Mammary microvascular endothelial cell (primary cell): ENCODE measurements at places on chromosomes 13 and 19. TPM values are rescaled to one million over a fixed set of nuclear protein-coding genes. Genes with fewer than 3 reads are reported as not detected.

CYP4F3 gene
- total RNA-seq, result 0.33 TPM in 1 of 2 replicates, not detected in the other

PRRG2 gene
- 1.1 and 3.3 TPM in 2 replicates for total RNA-seq

CGB5 gene
- total RNA-seq, result not detected in 2 replicates

TMEM59L gene
- total RNA-seq, result 0.07 TPM in 1 of 2 replicates, not detected in the other

PLIN5 gene
- total RNA-seq, result 0.07 TPM in 1 of 2 replicates, not detected in the other

C19orf85 gene
- not detected in 2 replicates for total RNA-seq

CALM3 gene
- 296 and 299 TPM in 2 replicates for total RNA-seq

PABPC3 gene
- under 0.01 and 0.05 TPM in 2 replicates for total RNA-seq

DAPK3 gene
- total RNA-seq, result 97.1 and 115 TPM in 2 replicates

SYNGR4 gene
- not detected in 2 replicates for total RNA-seq

ANGPTL4 gene
- total RNA-seq, result 10.7 TPM in 2 replicates

TMEM272 gene
- not detected in 2 replicates for total RNA-seq

KCNC3 gene
- under 0.01 TPM in 1 of 2 replicates, not detected in the other for total RNA-seq

GSX1 gene
- total RNA-seq, result not detected in 2 replicates

RAB4B gene
- 25.6 and 34.7 TPM in 2 replicates for total RNA-seq

SYDE1 gene
- total RNA-seq, result 28.1 and 33.4 TPM in 2 replicates

RNF113B gene
- not detected in 2 replicates for total RNA-seq

ANKRD24 gene
- 0.05 TPM in 1 of 2 replicates, not detected in the other for total RNA-seq

LGALS7B gene
- not detected in 2 replicates for total RNA-seq

LYL1 gene
- 125 and 131 TPM in 2 replicates for total RNA-seq

ZNF737 gene
- total RNA-seq, result 2.8 and 4.5 TPM in 2 replicates
